Foreskin fibroblast (primary cell): ENCODE measurements at places on chromosomes 2 and 18.

- DNase-seq, result peak; percentile 27
Observed at GRCh38 chr2:26521054-26521912, 43.4 kb upstream of the OTOF start.

- DNase-seq, result no peak
Observed at GRCh38 chr2:153268941-153269461, 209.6 kb downstream of the RPRM start.

DNA sequence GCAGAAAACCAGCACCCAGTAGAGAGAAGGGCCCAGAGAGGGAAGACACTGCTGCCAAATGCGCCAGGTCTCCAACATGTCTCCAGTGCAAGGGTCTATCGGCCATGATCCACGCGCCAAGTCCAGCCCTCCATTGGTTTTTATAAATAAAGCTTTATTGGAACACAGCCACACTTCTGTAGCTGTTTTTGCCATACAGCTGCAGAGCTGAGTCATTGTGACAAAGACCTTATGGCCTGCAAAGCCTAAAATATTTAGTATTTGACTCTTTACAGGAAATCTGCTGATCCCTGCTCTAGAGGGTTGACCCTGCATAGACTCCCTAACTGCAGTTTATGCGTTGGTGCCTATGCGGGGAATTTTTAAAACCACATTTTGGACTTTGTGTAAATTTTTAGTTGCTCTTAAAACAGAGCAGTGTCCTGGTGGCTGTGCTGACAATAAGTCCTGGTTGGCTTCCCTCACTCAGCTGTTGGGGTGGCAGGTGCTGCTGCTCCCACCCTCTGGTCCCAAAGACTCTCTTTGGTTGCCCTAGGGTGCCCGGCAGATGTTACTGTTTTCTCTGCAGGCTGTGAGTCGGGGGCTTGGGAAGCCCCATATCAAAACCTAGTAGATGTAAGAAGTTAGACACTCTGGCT, 154.9 kb downstream of the CTIF start:
- DNase-seq, result peak; percentile 69

GRCh38 chr2:10835052-10835970, 22.7 kb upstream of the PDIA6 start:
- DNase-seq, result no peak

DNA sequence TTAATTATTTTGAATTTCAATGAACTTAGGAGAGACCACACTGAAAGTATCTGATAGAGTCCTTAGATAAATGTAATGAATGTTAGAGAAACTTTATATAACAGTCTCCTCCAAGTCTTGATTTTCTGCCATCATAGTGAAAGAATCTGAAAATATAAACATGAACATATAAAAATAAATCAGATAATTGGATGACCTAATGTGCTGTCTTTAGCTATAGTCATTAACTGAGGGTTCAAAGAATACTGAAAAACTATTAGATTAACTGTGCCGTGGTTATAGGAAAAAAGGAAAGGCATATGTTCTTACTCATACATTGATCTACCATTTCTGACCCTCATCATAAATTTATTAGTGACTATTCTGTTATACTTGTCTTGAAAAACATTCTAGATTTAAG, 47.0 kb upstream of the SPAG16 start:
- no peak for DNase-seq

- DNase-seq, result no peak
Observed at GRCh38 chr18:26853401-26853800, 12.1 kb downstream of the AQP4 start.

GRCh38 chr2:72386288-72386687, 238.6 kb upstream of the CYP26B1 start:
- no peak for DNase-seq

DNA sequence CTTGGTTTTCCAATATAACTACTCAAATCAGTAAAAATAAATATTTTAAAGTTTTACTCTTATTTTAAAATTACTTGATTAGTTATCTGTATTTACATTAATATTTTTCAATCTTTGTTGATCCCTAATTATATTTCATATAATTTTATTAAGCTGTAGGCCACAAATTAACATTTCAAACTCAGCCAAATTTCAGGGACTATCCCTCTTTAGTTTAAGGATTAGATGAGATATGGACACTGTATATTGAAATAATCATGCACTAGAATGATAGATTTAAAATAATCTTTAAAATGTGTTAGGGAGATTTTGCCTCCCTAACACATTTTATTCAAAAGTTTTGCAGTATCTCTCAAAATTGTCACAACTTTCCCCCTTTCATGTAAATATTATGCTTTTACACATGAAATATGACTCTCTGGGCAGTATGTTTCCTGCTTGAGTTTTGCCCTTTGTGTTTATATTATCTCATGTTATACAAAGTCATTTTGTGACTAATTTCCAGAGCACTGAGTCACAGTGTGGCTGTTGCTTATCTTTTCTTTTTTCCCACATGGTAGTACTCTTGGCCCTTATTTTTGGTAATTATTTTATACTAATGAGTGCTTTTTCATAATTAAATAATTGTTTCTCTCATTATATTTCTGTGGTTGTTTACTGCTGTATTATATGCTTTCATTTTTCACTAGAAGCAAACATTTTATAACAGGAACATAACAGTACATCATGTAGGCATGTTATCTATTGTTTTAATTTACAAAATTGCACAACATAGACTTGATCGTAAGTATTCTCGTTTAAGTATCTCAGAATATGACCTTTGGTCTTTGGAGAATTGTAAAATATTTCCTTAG, 1.2 kb downstream of the TFPI start:
- peak; percentile 64 for DNase-seq

DNA sequence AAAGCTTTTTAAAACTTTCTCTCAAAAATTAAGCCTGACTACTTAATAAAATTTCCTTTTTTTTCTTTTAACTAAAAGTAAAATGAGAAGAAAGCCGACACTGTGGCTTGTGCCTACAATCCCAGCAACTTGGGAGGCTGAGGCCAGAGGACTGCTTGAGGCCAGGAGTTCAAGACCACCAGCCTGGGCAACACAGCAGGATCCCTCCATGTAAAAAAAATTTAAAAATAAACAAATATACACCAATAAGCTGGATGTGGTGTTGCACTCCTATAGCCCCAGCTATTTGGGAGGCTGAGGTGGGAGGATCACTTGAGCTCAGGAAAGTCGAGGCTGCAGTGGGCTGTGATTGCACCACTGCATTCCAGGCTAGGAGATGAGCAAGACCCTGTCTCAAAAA, 37.4 kb downstream of the HNRNPLL start:
- no peak for DNase-seq

GRCh38 chr2:237859533-237860272, at the start of gene RAMP1:
Gene RAMP1 (plus strand): TSS chr2:237859623. CDS start chr2:237859676, 53 bp downstream.
- no peak for DNase-seq

DNA sequence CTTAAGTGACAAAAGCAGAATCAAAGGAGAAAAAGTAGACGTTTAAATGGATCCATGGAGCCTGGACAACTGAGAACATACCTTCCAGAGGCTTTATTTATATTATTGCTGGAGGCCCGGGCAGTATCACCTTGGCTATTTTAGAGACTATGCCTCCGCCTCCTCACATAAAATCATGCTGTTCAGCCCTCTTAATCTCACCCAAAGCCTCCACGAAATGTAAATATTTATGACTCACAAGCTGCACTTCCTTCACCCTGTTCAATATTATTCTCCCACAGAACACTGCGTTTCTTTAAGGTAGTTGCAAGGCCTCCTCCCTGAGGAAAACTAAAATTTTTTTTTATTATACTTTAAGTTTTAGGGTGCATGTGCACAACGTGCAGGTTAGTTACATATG, 478.6 kb upstream of the ACVR2A start:
- no peak for DNase-seq

- DNase-seq, result no peak
Observed at GRCh38 chr2:136497709-136498108, 267.6 kb upstream of the THSD7B start.

DNA sequence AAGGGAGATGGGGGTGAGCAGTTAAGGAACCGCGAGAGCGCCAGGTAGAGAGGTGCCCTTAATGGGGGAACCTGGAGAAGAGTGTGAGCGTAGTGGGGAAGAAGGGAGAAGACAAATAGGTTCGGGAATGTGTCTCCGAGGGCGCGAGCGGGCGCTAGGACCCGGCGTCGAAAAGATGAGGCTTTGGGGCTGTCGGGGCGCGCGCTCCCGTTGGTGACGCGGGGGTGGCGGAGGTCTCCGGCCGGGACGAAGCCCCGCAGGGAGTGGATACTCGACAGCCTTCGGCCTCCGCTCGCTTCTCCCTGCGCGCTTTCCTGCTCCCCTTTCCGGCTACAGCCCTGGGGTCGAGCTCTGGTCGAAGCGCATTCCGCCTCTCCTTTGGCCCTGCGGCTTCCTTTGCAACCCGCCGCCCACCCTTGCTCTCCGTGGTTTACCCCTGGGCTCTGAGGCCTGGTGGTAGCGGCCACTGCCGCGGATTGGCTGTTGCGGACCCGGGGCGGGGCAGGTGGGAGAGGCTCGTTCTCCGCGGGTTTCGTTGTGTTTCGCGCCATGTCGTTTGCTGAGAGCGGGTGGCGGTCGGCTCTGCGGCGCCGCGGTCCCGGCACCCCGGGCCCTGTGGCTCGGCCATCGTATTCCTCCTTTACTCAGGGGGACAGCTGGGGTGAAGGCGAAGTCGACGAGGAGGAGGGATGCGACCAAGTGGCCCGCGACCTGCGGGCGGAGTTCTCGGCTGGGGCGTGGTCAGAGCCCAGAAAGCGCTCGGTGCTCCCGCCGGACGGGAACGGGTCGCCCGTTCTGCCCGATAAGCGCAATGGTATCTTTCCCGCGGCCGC, at the start of gene ARL6IP6:
Gene ARL6IP6 (plus strand): TSS at position 545 of the 833 bp plus-strand sequence. CDS start 5 bp downstream, at position 550.
- peak; percentile 88 for DNase-seq

DNA sequence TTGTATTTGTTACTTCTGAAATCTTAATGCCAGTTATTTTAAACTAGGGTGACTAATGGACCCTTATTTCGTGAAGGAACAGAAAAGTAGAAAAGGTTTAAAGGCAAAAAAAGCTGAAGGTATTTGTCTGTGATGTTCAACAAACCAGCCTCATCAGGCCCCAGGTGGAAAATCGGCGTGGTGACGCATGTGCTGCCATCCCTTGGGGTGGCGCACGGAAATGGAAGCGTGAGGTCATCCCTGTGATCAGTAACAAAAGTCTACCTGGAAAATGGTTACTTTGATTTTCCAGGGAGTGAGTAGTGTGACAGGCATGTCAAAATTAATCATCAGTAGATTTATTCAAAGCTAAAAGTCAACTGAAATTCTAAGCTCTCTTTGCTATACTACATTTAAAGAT, 313.2 kb downstream of the GBX2 start:
- DNase-seq, result no peak

- no peak for DNase-seq
Observed at GRCh38 chr18:991441-991840, 86.8 kb downstream of the ADCYAP1 start.

DNA sequence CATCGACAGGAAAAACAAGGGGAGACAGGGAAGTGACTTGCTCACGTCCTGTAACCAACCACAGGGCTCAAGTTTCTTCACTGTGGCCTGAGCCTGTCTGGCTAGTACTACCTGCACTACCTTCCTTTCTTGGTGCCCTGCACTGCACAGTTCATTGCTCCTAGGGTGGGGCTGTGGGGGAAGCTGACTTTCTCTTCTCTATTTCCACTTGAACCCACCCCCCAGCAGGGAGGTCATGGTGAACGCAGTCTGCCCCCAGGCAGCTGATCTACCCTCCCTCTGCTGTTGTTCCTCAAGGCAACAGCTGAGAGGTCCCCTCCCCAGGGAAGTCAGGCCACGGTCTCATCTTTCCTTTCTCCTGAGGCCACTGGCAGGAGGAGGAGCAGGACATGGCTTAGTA, 532.1 kb downstream of the SOX11 start:
- no peak for DNase-seq

- DNase-seq, result peak; percentile 43
Observed at GRCh38 chr2:58146707-58147106, 94.4 kb downstream of the FANCL start.

DNA sequence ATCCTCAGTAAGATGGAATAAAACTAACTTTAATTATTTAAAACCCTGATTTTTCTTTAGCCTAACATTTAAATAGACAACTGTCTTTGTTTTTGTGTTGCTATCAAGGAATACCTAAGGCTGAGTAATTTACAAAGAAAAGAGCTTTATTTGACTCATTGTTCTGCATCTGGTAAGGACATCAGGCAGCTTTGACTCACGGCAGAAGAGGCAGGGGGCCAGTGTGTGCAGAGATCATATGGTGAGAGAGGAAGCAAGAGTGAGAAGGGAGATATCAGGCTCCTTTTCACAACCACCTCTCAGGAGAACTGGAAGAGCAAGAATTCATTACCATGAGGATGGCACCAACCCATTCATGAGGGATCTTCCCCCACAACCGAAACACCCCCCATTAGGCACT, 64.6 kb upstream of the TFPI start:
- peak; percentile 75 for DNase-seq

DNA sequence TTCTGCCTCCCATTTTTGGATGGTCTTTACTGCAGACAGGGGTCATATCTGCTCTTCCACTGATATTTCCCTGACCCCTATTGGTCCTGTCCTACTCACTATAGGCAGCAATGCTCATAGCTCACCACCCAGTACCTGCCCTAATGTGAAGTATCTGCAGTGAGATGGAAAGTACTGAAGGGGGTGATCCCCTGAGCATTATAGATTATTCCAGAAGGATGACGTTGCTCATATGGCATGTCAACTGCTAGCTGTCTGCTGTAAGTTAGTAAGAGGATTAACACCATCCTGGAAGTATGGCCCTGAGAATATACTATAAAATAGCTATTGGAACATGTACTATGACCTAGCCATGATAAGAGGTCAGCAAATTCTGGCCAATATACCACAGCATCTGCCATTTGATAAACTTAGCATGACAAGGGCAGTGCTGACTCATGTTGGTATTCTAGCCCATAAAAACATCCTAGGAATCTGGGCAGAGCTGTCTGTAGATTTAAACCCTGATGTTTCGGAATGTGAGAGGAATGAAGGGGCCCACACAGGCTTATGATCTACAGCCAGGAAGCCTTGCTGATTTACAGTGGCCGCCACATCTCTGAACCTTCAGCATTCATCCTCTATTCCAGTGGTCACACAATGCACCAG, 451.4 kb downstream of the TNS1 start:
- peak; percentile 52 for DNase-seq

DNA sequence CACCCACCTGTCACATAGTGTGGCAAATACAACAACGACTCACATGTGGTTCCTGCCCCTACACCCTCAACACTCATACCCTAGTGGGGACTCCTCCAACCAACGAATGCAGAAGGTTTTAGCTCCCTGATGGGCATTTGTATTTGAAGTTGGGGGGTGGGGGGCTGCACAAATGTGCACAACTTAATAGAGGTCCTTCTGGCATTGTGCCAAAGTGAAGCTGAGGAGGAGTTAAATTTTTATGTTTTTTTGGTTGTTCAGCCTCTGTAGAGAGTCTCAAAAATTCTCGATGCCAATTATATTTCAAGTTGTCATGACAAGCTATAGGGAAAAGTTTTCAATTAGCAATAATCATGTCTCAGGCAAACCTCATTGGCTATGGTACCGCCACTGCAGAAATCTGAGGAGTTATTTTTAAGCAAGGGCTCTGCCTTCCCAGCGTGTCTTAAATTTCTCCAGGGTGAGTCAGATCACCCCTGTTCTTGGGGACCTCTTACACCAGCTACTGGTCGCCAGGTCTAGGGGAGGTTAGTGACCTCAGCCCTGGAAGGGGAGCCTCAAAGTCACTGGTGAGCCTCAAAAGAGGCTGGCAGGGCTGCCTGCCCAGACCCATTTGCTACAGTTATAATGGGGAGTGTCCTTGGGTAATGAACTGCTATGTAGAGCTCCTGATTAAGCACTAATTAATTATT, 102.7 kb upstream of the TAF1B start:
- DNase-seq, result no peak

- no peak for DNase-seq
Observed at GRCh38 chr2:35114765-35115164, 1240.8 kb upstream of the CRIM1 start.
